Activated T-cell treated with anti-CD3 and anti-CD28 coated beads, Interleukin-2, amount 50 U/mL, for 72 hours (primary cell): ENCODE measurements at places on chromosomes 12 and 14. TPM values are rescaled to one million over a fixed set of nuclear protein-coding genes. Genes with fewer than 3 reads are reported as not detected.

DNA sequence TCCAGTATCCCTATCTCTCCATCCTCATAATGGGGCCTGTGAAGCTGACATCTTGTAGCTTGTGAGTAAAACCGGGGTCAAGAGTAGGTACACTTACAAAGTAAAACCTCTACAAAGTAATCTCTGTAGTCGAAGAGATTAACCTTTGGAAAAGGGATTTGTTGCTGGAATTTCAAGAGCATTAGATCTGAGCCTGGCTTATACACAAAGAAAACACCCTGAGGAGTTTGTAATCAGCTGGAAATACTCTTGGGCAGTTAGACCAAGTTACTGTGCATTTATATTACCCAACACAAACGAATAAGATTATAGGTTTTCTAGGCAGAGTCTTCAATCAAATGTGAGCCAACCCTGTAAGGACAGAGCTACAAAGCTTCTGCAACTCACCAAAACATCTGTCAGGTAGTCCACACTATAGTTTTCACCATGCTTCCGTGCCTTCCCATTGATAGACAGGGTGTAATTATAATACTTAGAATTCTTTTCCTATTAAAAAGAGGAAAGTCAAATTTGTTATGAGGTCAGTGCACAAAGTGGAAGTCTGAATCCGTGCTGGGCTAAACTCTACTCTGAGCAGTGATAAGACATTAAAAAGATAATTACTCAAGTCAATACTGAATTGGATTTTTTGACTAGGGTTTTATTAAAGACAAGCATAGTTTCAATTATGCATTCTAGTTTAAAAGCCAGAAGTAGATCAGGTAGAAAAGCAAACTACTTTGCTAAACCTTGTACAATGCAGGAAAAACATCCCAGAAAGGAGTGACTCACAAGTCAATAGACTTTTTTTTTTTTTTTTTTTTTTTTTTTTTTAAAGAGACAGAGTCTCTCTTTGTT is 14.6 kb downstream of the GNS start:
- no peak overlapping the region for H3K4me3 ChIP-seq
- H3K36me3 ChIP-seq: peaks cover 10% of the 10 kb centered on the region
- no peaks in the 10 kb centered on the region for H3K27me3 ChIP-seq
- H3K27ac ChIP-seq: no peak overlapping the region

The PTPRR gene
- total RNA-seq: not detected

The ADAM21 gene
- 0.14 TPM for total RNA-seq

The DUSP16 gene
- 129 TPM for total RNA-seq
